ENCODE measurements at places on chromosomes 16 and 17.
A peak's percentile ranks its signal among the peaks of the same experiment; 100 is the strongest.

GRCh38 chr17:74020522-74020921, 183.0 kb upstream of the RPL38 start:
- no peak for DNase-seq

DNA sequence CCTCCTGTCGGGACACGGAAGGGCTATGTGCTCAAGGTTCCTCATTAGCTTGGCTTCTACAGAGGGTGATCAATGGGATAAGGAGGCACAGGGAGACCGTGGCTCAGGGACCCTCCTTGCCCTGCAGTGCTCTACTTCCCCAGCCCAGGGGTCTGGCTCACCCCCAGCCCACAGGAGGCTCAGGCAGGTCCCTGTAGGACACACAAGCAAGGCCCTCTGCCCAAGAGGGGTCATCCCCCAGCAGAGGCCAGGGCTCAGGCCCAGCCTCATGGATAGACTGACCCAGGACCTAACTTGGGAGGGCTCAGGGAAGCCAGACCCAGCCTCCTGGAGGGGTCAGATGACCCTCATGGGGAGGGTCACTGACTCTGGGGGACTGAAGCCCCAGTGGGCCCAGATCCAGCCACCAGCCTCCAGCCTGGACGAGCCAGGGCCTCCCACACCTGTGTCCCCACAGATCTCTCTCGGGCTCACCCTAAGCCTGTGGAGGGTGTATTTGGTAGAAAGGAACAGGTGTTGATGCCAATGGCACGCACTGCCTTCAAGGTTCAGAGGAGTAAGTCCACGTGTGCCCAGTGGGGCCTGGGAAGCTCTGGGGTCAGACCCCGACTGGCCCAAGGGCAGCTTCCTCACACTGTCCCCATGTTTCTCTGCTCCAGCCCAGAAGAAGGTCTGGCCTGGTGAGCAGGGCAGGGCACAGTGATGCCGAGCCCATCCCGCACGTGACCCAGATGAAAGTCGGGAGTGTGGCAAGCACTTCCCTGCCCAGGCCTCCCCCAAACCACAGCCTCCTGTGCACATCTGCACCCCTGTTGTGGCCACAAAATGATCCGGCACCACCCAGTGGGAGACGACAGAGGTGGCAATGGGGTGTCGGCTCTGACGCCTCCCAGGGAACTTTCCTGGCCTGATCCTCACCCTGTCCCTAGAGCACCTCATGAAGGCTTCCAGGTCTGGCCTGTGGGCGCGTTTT, 10.9 kb upstream of the KRTAP17-1 start:
- DNase-seq, result no peak

GRCh38 chr16:54930869-54931119, 129 bp downstream of the IRX5 start:
- DNase-seq, result no peak

DNA sequence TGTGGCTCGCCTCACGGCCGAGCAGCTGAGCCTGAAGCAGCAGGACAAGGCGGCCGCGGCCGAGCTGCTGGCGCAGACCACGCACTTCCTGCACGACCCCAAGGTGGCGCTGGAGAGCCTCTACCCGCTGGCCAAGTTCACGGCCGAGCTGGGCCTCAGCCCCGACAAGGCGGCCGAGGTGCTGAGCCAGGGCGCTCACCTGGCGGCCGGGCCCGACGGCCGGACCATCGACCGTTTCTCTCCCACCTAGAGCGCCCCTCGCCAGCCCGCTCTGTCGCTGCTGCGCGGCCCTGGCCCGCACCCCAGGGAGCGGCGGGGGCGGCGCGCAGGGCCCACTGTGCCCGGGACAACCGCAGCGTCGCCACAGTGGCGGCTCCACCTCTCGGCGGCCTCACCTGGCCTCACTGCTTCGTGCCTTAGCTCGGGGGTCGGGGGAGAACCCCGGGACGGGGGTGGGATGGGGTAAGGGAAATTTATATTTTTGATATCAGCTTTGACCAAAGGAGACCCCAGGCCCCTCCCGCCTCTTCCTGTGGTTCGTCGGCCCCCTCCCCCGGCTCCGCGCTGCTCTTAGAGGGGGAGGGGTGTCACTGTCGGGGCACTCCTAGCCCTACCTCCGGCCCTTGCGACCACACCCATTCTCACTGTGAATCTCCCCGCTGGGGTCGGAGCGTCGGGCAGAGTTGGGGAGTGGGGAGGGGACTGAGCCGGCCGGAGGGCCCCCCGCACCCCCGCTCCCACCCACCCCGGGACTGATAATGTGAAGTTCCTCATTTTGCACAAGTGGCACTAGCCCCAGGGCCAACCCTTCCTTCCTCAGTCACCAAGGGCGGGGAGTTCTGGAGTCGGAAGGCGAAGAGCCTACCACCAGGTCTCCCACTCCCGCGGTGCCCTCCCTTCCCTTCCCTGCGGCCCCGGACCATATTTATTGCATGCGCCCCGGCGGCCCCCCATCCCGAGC, 4.0 kb downstream of the HIC1 start:
- peak; percentile 52 for DNase-seq

DNA sequence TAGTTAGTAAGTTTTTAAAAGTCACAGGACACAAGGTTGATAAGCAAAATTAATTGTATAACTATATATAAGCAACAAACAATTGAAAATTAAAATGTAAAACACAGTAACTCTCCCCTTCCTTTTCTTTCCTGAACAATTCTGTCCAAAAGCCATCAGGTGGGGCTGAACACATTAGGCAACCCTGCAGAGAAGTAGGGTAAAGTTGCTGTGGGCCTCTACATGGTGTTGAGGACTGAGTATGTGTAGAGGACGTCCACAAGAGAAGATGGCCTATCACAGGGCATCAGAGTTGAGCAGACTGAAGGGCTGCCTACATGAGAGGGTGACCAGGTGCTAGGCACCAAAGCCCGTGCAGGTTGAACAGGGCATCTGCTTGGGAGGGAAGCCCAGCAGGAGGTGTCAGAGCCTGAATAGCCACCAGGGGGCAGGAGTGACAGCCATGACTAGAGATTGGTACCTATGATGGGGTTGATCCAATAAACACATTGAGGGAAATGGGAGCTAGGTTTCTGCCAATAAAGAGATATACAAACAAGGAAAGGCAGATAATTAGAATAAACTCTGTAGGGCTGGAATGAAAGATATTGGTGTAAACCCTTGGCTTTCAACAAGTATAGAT, 415.1 kb downstream of the NPIPA8 start:
- peak; percentile 9 for DNase-seq

DNA sequence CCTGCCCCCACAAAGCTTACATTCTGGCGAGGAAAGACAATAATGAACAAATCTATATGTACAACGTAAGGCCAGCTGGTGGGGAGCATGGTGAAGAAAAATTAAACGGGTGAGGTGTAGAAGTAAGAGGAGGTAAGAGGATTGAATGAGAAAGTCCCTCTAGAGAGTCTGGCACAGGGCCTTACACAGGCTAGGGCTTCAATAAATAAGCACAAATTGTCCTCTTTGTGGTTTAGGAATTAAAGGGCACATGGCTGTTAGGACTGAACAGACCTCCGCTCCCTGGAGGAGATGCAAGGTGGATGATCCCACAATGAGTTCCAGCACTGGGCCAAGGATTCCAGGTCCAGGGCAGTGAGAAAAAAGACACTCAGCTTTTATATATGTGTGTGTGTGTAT, 43.1 kb upstream of the HAPSTR1 start:
- no peak for DNase-seq

- DNase-seq, result peak; percentile 67
Observed at GRCh38 chr16:711548-712320, 3.2 kb upstream of the METRN start.

- DNase-seq, result no peak
Observed at GRCh38 chr17:82497483-82498405, 21.8 kb upstream of the FOXK2 start.

DNA sequence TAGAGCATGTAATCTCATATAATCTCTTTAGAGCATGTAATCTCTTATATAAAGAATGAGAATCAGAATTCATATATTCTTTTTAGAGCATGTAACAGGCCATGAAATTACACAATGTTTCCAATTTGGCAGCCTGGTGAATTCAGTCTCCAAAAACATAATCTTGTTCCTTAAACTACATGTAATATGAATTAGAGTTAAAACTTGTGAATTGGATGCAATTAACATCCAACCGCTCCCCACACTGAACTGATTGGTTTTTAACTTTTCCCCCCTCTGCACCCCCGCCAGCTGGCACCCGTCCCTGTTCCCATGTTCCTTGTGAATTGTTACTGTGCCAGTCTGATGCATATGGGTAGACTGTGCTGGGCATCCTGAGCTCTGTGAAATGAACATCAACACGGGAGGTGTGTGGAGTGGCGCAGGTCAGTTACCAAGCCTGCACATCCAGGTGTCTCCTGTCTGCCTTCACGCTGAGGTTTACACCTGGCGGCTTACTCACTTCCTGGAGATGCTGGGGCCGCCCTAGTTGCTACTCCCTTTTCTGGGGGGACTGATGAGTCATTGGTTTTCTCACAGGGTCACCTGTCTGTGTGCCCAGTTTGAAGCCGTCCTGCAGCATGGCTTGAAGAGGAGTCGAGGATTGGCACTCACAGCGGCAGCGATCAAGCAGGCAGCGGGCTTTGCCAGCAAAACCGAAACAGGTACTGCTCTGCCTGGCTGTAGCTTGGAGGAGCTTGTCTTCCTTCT, 50.4 kb downstream of the SNX29 start:
- DNase-seq, result no peak

DNA sequence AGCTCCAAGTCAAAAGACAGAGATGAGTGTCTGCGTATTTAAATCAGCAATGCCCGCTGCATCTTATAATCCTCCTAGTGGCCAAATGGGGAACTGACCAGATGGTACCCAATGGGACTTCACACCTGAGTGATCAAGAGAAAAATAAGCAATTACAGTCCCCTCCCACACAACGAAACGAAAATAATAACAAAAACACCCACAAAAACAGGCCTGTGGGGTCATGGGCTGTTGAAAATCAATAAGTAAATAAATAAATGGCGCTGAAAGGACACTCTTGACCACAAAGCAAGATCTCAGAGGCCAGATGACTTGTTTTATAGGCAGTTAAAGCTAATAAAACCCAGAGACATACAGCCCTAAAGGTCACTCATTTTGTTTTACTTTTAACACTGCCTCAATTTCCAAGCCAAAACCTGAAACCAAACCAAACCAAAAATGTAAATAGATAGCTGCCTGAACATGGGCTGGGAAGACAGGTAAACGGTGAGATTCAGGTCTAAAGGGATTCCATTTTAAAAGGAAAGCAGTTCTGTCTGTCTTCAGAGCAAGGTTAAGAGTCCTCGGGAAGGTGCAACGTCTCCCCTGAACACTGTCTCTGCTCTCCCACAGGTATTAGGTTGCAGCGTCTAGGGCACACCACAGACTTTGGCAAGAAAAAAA, 1.3 kb downstream of the ZNF821 start:
- peak; percentile 37 for DNase-seq

- DNase-seq, result no peak
Observed at GRCh38 chr17:63439687-63440086, 6.4 kb downstream of the CYB561 start.

- no peak for DNase-seq
Observed at GRCh38 chr17:57463103-57463885, 207.0 kb downstream of the MSI2 start.

DNA sequence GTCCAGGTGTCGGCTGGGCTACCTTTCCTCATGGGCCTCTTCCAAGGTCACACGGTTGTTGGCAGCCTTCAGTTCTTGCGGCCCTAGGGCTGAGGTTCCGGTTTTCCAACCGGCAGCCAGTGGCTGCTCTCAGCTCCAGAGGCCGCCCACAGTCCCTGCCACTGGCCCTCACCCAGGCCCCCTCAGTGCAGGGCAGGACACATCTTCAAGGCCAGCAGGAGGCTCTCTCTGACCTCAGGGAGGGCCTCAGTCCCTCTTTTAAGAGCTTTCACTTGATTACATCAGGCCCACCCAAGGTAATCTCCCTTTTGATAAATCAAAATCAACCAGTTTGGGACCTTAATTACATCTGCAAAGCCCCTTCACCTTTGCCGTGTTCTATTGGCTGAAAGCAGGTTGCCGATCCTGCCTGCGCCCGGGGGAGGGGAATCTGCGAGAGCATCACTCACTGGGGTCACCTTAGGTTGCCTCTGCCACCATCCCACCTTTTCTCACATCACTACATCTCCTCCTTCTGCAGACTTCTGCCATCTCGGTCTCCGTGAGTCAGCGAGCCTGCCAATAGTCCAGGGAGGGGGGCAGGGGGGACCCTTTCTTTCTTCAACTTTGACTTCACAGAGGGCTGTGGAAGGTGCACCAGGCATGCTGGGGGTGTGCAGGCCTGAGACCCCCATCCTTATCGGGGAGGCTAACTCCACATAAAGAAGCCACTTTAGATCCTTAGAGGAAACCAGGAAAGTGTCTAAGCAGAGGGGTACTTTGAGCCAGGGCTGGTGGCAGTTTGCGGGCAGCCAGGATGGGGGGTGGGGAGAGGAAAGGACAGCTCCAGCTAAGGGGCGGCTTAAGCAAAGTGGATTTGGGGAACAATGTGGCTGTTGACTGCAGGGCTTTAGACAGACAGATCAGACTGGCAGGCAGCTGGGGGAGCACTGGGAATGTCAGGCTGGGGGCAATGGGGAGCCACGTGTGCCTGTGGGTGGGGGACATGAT, 28.8 kb upstream of the NXPH3 start:
- no peak for DNase-seq

GRCh38 chr16:84246679-84247077, 6.9 kb upstream of the KCNG4 start:
- no peak for DNase-seq

GRCh38 chr17:19331543-19332245, 30.8 kb downstream of the B9D1 start:
- DNase-seq, result no peak

- DNase-seq, result no peak
Observed at GRCh38 chr16:12186774-12187335, 210.3 kb downstream of the SNX29 start.

DNA sequence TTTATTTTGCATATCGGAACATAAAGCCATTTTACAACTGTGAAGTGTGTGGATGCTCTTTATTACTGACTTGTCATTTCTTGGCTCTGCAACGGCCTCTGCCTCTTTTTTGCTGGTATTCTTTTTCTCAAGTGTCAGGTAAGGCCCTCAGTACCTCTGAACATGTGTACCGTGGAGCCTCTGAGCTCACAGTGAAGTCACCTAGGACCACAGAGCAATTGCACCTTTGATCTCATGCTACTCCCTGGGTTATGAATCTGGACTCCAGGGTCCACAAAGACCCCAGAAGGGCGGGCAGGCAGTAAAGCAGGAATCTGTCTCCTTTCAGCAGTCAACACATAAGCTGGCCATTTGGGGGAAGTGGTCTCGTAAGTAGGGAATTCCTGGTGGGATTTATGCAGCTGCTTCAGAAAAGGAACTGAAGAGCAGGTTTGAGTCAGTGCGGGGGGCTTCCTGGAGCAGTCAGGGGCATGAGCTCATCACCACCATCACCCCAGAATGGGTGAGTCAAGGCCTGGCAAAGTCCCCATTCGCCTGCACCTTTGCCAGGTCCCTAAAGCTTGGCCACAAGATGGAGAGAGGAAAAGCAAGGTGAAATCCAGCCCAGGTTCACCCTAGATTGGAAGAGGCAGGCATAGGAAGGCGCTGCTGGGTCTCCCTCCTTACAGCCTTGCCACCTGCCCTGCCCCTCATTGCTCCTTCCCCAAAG, 33.0 kb downstream of the TBX4 start:
- DNase-seq, result no peak

DNA sequence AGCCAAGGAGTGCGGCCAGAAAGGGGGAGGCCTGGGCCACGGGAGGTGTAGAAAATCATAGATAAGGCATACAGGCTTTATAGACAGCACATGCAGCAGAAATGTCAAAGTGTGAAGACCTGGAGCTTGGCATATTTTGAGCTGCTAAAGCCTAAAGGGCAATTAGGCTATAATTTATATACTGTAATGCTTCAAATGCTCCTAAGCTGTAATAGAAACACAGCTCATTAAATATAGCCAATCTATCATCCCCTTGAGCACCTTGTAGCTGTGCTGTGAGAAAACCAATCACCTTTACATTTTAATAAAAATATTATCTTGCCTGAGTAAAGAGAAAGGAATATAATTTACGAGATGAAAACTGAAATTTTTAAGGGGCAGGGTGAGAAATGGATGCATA, 97.9 kb upstream of the NOG start:
- DNase-seq, result no peak

Data from activated T-helper 1 cell treated with anti-CD3 and anti-CD28 coated beads, Interleukin-2, amount 50 U/mL, for 16 hours (primary cell).